ENCODE measurements at places on chromosomes 4 and X.

GRCh38 chrX:56248492-56248891 is 16.3 kb downstream of the KLF8 start:
- DNase-seq, result peak; percentile 24

- no peak for DNase-seq
Measured at GRCh38 chr4:51942108-51942832, 77.9 kb downstream of the LRRC66 start.

GRCh38 chrX:120023259-120023658 is 54.2 kb downstream of the RHOXF2B start:
- no peak for DNase-seq

DNA sequence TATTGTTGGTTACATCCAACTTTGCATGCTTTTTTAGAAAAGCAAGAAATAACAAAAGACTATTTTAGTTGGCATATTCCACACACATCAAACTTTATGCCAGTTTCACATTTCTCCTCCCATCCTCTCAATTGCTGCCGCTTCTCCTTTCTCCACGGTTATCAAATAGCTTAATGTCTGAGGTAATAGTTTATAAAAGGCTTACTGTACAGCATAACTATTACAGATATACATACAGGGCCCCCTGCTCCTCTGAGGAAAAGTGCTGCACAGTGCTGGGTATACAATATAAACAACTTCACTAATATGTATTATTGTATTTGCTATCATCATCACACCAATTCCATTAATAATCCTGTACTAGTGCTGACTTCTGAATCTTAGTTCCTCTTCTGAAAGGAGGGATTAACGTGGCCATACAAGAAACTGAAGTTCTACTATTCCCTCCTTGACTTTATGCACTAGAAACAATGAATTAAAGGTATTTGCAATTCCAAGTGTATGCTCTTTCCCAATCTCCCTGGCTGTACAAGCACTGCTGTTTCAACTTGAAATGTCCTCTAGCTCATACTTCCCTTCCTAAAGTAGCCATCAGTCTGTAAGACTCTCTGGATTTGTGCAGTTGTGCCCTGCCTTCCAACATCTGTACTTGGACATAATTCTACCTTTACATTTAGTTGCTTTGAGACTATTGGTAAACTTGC is 2.5 kb downstream of the CCNI start:
- no peak for DNase-seq

DNA sequence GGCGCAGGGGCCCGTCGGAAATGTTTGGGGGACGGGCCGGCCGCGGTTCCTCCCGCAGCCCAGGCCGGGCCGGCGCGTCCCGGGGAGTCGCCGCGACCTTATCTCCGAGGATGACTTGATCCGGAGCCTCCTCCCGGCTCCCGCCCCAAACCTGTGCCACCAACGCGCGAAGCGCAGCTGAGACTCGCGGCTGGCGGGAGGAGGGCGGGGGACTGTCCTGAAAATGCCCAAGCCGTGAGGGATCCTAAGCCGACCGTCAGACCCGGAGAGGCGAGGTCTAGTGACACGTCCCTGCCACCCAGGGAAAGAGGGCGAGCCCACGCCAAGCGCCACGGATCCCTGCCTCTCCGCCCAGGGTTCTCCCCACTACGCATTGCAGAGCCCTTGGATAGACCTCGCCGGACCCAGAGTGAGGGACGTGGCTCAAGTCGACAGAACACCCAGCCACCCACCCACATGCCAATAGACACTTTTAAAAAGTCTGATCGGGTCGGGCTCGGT is 26.9 kb downstream of the UTP14A start:
- DNase-seq, result no peak

DNA sequence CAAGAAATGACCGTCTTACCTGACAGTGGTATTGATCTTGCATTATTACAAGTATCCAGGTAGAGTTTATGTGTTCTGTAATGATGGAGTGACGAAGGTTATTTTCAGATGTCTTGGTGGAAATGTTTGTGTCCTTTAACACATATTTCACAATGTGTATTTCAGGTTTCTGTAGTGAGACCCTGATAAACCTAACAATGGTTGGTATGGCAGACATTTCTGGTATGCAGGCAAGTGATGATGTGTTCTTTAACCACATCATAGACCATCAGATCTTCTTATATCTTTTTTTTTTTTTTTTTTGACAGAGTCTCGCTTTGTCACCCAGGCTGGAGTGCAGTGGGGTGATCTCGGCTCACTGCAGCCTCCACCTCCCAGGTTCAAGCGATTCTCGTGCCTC is 14.6 kb upstream of the ATXN3L start:
- DNase-seq, result no peak

- DNase-seq, result no peak
Measured at GRCh38 chr4:26360864-26361263, 40.0 kb downstream of the RBPJ start.

GRCh38 chr4:5455003-5455585 is 253.3 kb downstream of the EVC2 start:
- no peak for DNase-seq

GRCh38 chr4:8702020-8702495 is 109.5 kb downstream of the CPZ start:
- DNase-seq, result no peak

DNA sequence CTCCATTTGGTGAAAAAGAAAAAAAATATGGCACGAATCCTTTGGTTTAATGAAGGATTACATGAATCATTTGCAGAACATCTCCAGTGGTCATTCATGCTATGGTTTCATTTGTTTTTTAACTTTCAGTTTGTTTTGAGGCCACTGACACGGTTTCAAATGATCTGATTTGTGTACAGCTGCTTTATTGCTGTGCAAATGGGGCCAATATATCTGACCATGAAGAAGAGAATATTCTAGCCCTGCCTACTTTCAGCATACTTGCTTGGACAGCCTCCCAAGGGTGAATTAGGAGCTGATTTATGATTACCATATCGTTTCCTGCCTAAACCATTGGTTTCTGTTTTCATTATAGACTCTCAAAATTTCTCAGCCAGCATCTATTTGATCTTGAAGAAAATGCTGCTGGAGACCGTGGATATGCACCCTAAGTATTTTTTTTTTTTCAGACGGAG is 30.7 kb downstream of the SPARCL1 start:
- no peak for DNase-seq

GRCh38 chr4:76198411-76199237 is 15.0 kb downstream of the SCARB2 start:
- DNase-seq, result peak; percentile 92

GRCh38 chr4:69038582-69038981 is 57.7 kb upstream of the UGT2B7 start:
- no peak for DNase-seq

DNA sequence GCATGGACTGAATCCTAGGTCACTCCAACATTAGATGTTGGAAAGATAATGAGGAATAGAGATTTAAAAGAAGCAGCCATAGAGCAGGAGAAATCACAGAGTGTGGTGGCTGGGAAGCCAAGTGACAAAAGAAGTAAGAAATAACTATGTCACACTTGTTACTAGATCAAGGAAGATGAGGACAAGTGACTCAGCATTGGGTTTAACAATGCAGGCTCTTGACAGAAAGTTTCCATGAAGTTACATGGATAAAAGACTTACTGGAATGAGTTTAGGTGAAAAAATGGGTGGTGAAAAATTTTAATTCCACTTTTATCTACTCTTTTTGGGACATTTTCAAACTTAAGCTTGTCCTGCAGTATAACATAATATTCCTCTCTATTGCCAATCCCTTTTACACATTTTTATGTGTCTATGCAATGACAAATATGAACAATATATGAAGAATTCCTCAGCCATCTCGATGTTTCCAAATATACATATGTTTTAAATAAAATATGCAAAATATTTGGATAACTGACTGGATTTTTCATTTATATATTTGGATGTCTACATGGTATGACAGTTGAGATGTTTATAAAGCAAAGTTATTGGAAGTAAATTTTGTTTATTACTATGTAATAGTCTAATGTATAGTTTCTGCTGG is 462.6 kb downstream of the IL15 start:
- no peak for DNase-seq

DNA sequence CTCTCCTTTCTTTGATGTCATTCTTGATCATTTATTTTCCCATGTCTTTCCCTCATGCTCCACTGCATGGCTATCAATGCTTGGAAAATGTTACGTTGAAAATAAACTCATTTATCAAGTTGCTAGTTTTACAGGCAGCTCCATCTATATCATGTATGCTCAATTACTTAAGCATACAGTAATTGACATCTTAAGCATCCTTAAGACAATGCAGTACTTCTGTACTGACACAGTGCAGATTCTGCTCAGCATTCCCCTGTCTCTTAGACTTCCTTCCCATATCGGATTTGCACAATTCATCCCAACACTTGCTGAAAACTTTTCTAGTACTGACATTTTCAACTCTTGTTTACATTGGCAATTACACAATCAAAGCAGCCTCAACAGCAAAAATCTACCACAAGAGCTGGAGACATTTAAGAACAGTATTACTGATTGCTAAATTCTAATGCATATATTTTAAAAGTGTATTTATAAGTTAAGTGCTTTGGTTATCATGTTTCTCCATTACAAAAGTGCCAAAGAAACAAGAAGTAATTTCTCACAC is 165.6 kb downstream of the ATP10D start:
- DNase-seq, result no peak

- no peak for DNase-seq
Measured at GRCh38 chr4:88646528-88647280, 50.9 kb downstream of the NAP1L5 start.

DNA sequence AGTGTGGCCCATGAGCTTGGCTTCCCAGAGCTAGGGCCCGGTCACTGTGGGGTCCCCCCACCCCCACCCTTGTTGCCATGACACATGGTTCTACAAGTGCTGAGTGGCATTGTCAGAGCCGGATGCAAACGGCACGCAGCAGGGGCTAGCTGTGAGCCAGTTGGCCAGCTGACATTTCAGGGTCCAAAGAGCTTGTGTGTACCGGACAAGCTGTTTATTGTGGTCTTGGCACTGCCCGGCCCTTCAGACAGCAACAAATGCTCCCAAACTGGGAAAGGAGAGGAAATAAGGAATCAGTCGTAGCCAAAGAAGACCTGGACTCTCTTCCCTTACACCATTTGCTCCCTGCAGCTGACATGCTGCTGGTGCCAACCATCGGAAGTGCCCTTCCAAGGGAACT is 36.8 kb downstream of the TSC22D3 start:
- DNase-seq, result no peak

GRCh38 chrX:10519278-10519677 is 101.1 kb downstream of the MID1 start:
- no peak for DNase-seq

DNA sequence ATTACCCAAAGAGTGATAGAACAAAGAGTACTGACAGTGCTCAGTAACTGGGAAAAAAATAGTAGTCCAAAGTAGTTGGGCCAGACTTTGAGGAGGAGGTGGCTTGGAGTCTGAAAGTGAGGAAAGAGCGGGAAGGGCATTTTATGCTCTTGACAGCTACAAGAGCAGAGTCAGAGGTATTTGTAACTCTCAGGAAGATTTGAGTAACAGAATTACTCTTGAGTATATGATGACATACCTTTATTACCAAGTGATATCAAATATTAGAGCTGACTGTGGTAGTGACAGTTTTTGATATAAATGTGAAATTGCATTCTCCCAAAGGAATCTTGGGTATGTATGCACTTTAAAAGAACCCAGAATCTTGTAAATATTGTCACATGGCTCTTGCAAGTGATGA is 2.2 kb downstream of the SLAIN2 start:
- no peak for DNase-seq

DNA sequence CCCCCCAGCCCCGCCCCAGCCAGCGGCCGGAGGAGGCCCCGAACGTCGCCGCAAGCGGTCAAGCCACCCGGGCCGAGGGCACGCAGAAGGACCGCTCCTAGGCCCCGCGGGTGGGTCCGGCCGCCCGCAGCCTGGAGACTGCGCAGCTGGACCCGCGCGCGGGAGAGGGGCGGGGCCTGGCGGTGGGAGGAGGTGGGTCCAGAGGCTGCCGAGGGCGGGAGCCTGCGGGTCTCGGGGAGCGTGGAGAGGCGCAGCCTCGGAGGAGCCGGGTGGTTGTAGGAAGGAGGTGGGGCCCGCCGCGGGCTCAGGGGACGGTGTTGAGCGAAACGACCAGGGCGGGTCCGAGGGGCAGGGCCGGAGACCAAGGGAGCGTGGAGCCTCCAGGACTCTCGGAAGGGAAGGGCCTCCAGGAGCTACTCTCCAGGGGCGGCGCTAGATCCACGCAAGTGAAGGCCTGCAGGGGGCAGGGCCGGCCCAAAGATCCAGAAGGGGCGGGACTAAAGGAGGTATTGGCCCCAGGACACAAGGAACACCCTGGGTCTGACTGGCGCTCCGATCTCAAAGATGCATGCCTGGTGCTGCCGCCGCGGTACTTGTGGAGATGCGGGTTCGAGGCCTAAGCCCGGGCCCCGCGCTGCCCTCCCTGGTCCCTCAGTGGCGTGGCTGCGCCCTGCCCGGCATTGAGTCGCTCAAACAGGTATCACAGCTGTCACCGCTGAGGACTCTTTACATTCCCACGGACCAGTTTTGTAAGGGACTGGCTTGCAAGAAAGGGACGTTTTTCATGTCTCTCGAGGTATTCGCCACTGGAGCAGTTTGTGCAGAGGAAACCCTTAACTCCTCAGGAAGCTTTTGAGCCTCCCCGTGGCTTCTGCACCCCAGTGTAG is 5.9 kb downstream of the TIMM17B start:
- peak; percentile 15 for DNase-seq

GRCh38 chr4:1327526-1328266 is 19.3 kb upstream of the UVSSA start:
- DNase-seq, result no peak

DNA sequence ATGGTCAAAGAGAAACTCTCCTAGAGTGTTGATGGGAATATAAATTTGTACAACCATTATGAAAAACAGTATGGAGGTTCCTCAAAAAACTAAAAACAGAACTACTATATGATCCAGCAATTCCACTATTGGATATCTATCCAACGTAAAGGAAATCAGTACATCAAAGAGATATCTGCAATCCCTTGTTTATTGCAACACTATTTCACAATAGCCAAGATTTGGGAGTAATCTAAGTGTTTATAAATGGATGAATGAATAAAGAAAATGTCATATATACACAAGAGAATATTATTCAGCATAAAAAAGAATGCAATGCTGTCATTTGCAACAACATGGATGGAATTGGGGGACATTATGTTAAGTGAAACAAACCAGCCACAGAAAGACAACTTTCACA is 1118.1 kb upstream of the PRKX start:
- no peak for DNase-seq

All from GM12864 (cell line).